ENCODE measurements at places on chromosomes 5 and 9.

GRCh38 chr5:1763960-1764605, 35.6 kb downstream of the MRPL36 start:
- no peak for DNase-seq

DNA sequence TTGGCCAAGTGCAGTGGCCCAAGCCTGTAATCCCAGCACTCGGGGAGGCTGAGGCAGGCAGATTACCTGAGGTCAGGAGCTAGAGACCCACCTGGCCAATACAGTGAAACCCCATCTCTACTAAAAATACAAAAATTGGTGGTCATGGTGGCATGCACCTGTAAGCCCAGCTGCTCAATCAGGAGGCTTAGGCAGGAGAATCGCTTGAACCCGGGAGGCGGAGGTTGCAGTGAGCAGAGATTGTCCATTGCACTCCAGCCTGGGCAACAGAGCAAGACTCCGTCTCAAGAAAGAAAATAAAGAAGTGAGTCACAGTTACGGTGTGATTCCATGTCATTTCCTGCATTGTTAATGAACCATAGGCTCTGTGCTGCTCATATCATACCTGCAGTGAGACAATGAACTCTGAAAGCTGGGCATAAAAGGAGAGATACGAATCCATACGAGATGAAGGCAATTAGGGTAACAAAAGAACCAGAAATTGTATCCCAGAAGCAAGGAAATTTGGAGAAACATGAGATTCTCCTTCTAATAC, 44.6 kb downstream of the TIMD4 start:
- DNase-seq, result no peak

DNA sequence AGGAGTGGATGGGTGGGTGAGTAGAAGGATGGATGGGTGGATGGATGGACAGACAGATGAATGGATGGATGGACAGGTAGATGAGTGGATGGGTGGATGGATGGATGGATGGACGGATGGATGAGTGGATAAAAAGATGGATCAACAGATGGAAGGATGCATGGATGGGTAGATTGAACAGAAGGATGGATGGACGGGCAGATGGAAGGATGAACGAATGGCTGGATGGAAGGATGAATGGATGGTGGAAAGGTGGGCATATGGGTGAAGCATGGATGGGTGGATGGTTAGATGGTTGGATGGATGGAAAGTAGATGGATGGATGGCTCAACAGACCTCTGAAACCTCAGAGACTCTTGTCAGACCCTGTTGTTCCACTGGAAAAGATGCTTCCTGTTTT, 10.1 kb downstream of the FLT4 start:
- no peak for DNase-seq

- peak; percentile 7 for DNase-seq
Measured at GRCh38 chr5:134626369-134627014, 6.1 kb downstream of the SAR1B start.

DNA sequence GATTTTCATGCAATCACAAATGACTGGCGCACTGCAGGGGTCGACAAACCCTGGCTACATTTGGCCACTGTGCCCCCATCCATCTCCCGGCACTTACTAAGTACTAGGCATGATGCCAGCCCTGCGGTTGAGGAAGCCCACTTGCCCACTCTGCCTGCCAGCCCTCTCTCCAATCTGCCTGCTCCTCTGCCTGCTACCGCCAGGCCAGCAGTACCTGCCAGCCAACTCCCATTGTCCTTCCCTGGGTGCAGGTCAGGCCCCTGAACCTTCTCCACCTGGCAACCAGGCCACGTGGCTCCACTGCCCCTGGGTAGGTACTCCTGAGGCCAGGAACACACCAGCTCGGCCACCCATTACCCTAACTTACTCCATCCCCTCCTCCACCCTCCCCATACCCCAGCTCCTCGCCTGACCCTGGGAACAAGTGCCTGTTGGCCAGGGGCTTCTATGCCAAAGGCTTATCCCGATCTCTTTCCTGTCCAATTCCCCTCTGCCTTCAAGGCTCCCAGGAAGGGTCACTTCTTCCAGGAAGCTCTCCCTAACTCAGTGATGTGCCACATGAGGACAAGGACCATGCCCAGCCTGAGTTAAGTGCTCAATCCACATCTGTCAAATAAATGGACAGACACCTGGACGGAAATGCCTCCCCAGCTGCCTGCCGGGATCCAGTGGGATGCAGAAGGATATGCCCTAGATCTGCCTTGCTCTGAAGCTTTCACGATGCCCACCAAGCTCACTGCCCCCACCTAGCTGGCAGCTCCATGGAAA, 6.6 kb downstream of the EEIG1 start:
- DNase-seq, result no peak

GRCh38 chr9:101225271-101225670, 159.5 kb downstream of the BAAT start:
- DNase-seq, result no peak

- DNase-seq, result peak; percentile 3
Measured at GRCh38 chr5:85049020-85049419, 664.3 kb upstream of the EDIL3 start.

DNA sequence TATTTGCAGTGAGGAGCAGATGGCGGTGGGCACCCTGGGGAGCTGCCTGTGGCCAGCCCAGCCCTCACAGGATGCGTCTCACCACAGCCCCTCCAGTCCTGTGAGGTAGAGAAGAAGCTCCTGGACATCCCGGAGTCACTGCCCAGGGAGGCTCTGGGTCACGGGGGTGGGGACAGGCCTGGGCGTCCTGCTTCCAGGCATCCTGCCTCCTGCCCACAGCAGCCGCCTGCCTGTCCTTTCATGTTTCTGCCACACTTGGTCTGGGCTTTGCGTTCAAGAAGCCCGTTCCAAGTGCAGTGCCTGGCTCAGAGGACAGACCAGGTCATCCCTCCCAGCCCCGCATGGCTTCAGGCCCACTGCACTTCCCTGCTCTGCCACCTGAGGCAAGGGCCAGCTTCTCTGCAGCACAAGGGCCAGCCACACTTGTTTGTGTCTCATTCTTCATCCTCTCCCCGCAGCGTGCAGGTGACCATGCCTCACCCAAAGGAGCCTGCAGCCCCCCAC, 38.2 kb downstream of the ZDHHC11B start:
- DNase-seq, result peak; percentile 40

DNA sequence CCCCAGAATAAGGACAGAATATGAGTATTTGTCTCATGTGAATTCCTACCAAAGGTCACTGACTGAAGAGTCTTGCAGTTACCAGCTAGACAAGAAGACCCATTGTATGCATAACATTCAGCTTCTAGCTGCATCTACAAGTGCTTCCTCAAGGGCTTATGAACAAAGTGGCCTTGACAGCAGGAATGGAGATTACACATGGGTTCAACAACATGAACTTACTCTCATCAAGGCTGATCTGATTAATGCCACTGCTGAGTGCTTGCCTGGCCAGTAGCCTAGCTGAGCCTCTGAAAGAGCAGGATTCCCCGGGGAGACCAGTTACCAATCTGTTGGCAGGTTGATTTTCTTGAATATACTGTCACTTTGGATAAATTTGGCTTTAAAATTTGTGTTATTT, 76.7 kb upstream of the CHD1 start:
- no peak for DNase-seq

DNA sequence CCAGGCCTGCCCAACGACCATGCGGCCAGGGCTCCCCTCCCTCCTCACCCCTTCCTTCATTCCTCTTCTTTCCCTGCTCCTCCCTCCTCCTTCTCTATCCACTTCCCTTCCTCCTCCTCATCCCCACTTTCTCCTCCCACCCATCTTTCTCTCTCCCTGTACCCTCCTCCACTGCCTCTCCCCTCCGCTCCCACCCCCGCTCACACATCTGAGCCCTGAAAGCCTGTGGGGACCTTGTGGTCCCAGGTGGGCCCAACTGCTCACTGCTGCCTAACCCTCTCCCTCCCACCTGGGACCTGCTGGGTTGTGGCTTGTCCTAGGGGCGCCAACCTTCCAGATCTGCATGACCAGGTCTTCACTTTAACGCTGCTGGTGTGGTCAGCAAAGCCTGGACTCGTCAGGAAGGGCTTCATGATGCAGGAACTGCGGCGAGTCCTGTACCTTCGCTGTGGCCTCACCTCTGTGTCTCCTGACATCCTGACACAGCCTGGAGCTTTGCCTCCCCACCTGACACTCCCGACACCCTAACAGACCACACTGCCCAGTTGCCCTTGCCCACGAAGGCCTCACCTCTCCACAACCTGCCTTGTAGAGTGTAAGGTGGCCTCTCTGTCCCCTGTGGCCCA, 34.6 kb downstream of the C5orf15 start:
- DNase-seq, result no peak

GRCh38 chr5:8981016-8981415, 564.9 kb downstream of the SEMA5A start:
- DNase-seq, result peak; percentile 73

DNA sequence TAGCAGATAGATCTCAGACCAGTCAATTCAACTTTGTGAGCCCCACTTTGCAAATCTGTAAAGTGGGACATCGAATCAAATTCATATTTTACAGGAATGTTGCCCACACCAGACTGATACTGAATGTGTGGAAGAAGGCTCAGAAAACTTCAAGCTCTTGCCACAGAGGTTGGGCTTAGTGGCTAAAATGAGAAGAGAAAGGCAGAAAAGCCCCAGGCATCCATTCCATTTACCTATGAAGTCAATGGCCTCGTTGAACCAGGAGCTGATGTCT, 1.7 kb downstream of the DUSP1 start:
- DNase-seq, result peak; percentile 53

GRCh38 chr5:135993880-135994636, 34.7 kb upstream of the TGFBI start:
- DNase-seq, result no peak

GRCh38 chr9:19485193-19485592, 76.4 kb downstream of the ACER2 start:
- no peak for DNase-seq

DNA sequence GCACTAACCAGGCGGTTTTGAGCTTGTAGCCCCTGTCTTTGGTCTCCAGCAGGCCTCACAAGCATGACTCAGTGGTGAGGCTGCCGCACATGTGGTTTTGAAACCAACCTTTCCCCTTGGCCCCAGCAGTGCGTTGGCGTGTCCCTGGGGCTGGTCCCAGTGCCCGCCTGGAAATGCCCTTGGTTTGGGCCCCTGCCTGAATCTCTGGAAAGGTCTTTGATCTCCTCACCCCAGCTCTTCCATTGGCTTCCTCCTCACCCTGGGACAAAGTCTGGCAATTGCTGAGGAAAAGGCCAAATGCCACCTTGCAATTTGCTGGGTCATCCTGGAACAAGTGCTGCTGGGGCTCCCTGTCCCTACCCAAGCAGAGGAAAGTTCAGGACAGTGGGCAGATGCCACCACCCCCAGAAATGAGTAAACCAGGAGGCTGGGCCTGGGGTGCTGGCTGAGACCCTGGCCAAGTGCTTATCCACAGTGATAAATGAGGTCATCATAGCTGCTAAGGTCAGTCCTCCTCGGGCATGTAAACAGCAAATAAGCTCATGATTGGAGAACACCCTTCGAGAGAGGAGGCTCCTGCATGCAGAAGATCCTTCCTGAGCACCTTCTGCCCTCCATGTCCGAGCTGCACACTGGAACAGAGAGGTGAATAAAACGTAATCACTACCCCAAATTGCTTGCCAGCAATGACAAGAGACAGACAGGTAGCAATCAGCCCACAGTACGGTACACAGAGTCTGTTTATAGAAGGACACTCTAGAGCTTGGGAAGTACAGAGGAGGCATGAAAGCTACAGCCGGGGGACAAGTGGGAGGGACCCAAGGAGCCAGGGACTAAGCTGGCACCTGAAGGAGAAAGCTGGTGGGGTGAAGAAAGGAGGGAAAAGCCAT, 98.9 kb upstream of the CPEB4 start:
- DNase-seq, result no peak

DNA sequence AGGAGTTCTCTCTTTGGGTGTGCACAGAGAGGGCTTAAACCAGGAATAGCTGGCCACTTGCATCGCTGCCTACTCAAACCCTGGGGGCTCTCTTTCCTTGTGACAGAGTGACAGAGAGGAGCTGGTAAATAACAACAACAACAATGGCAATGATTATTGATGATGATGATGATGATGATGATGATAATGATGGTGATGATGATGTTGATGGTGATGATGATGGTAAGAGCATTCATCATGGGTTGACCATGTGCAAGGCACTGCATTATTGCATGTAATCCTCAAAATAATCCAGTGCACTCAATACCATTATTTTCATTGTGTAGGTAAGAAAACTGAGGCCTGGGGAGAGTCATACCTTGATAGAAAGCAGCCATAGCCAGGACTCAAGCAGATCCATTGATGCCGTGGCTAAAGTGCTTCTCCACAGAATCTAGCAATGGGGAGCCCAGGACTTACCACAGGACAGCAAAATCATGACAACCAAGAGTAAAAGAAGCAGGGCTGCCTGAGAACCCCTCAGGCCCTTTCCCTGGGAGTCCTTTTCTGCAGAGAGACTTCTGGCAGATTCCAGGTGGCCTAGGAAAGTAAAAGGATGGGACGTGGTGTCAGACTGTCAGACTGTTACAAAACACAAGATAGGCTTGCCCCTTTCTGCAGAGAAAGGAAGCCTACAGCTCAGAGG, 4.8 kb downstream of the FOXI1 start:
- DNase-seq, result no peak

- DNase-seq, result no peak
Measured at GRCh38 chr5:74336297-74336696, 304.2 kb downstream of the ENC1 start.

DNA sequence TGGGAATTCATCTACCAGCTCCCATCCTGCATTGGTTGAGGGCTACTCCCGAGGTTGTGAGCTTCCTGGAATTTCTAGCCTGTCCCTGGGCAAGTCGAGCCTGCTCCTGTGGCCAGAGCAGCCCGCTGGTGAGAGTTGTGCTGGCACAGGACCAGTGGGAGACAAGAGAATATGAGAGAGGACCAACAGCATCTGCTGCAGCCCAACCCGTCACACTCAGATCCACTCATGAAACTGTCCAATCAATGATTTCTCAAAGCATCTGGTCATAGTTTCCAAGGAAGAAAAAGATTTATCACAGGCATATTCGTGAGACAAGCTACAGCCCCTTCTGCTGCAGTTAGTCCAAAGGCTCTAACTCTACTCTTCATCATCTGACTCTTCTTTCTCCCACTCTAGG, 64.4 kb upstream of the RAI14 start:
- DNase-seq, result no peak

- DNase-seq, result no peak
Measured at GRCh38 chr9:134053941-134054761, 13.7 kb downstream of the BRD3 start.

DNA sequence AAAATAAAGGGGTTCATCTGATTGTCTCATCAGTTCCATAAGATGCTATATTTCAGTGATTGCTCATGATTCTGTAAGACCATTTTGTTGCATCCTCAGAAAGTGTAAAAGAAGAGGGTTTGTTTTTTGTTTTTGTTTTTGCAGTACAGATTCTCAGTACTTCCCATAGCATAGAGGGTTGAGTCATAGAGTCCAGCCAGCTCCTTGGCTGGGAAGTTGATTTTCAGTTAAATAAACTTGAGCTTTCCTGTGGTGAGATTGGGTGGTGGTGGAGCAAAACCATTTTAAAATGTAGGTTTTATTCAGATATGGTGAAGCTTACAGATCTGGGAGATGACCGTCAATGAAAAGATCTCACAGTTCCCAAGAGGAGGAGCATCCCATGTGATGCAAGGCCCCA, 48.2 kb downstream of the DAPK1 start:
- DNase-seq, result no peak

- no peak for DNase-seq
Measured at GRCh38 chr9:33170464-33171415, 3.6 kb upstream of the B4GALT1 start.
